NCI-H524 treated with DMSO at 0.1 percent for 48 hours (cell line): ENCODE measurements at places on chromosomes 2 and 18.

- DNase-seq: no peak
These were observed 11.8 kb downstream of the LPIN1 start for GRCh38 chr2:11758187-11758586.

DNA sequence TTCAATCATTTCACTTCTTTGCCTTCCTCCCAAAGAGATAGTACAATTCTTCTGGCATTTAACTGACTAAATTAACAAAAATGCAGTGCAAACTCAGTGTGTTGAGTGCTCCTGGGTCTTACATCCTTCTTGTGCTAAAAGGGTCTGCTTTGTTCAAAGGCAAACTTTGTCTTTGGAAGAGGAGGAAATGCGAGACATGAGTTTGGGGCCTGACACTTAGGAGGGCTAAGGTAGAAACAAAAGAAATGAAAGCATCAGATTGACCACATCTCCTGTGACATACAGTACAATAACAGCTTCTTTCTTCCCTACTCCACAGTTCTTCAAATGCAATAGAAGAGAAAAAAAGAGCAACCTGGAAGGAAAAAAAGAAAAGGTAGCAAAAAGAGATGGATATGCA lies 161.7 kb downstream of the CNTNAP5 start:
- no peak for DNase-seq

GRCh38 chr18:61891271-61891670 lies 1.5 kb downstream of the RNF152 start:
- no peak for DNase-seq

- no peak for DNase-seq
These were observed 43.7 kb upstream of the NYAP2 start for GRCh38 chr2:225355788-225356187.

- no peak for DNase-seq
These were observed 174.2 kb downstream of the WDR7 start for GRCh38 chr18:56825321-56825720.

DNA sequence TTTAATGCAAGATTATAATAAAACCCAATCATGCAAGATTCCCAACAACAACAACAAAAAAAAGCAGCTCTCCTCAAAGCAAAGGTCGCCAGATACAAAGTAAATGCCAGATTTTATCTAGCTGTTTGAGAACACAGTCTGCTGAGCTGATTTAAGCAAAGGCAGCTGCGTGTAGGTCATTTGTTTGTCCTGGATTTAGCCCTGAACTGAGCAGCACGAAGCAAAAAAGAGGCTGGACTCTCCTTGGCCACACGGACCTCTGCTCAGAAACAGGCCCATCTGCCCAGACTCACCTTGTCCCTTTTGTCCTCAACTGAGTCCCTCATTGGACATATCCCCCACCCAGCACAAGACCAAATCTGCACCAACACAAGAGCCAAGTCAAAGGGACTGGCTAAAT lies 91.5 kb downstream of the PID1 start:
- DNase-seq: no peak

DNA sequence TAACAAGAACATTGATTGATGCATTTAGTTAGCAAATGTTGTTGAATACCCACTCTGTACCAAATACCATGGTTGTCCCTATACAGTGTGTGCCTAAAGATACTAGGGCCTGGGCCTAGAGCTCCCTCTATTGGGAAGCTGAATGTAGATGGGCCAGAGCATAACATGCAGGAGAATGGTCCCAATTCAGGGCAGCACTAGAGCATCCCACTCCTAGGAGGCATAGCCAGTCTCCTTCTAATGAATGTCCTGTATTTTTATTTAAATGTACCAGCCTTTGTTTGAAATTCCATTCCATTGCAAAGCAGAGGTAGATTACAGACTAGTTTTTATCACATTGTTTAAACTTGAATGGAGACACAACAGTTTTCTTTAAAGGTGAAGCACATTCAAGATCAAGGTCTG lies 90.6 kb downstream of the FEZ2 start:
- DNase-seq: peak; percentile 4

- no peak for DNase-seq
These were observed 31.3 kb downstream of the PTPRM start for GRCh38 chr18:7598167-7599047.

DNA sequence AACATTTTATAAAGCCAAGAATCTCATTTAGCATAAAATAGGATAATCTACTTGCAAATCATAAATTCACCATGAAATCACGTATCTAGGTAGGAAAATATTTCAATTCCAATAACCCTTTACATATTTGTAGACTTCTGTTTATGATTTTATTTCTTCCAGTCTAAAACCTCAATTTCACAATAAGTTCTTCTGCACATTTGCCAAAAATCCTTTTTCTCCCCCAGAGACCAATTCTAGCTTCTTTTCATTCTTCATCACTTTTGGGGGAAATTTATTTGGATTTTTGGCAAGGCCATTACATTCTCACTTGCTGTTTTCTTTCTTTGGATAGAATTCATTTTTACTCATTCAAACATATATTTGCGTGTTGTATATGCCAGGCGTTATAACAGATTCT lies 86.8 kb downstream of the SPRED2 start:
- DNase-seq: no peak

GRCh38 chr2:191618046-191618780 lies 59.7 kb upstream of the NABP1 start:
- DNase-seq: no peak

DNA sequence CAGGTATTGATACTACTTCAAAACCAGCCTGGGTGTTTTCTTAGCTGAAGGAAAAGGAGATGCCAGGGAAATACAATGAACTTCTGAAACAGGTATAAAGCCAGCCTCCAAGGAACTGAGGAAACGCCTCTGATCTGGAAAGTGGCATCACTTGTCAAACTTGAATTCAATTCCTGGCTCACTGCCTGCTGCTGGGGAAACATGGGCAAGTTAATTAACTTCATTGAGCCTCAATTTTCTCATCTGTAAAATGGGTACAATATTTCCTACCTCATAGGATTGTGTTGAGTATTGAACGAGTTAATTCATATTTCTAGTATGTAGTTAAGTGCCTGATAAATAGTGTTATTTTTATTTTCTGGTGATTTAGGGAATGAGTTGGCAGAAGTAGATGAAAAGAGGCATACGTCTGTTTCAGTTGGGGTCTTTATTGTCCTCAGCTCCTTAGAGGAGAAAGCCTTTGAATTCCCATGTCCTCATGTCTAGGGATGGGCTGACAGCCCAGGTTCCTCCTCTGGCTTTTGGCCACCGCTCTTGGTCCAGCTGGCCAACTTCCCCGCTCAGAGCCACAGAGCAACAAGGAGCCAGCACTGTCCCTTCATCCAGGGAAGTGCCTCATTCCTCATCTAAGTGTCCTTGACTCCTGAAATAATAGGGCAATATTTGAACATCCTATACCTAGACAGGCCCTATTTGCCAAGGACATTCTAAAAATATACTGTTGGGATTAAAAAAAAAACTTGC lies 210.5 kb upstream of the GATA6 start:
- no peak for DNase-seq

DNA sequence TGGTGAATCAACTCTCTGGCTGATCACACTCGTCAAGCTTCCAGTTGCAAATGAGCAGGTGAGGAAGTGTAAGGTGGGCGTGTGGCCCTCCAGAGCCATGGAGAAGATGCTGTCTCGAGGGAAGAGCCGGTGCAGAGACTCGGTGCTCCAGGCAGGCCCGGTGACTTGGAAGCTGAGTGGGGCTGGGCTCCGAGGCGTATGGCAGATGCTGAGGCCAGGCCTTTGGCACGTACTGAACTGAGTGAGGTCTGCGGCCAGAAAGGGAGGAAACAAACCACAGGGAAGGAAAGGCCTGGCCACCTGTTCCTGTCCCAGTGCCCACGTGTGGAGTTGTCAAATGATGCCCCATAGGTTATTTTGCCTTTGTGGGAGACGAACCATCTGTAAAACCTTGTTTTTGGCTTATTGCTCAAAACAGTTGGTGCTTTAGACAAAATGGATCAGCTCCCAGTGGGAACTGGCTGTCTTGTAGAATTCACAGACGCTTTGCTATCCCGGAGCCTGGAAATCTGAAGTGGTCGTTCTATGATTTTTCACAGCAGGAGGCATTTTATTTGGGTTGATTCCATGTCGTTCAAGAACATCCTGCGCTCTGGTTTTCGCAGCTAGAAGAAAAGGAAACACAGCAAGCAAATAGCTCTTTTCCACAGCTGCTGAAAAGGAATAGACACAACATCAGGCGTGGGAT lies 117.5 kb upstream of the TMEM18 start:
- DNase-seq: no peak

GRCh38 chr2:184039493-184039892 lies 558.8 kb upstream of the ZNF804A start:
- no peak for DNase-seq

- no peak for DNase-seq
These were observed 258.4 kb downstream of the BCL11A start for GRCh38 chr2:60294901-60295635.

DNA sequence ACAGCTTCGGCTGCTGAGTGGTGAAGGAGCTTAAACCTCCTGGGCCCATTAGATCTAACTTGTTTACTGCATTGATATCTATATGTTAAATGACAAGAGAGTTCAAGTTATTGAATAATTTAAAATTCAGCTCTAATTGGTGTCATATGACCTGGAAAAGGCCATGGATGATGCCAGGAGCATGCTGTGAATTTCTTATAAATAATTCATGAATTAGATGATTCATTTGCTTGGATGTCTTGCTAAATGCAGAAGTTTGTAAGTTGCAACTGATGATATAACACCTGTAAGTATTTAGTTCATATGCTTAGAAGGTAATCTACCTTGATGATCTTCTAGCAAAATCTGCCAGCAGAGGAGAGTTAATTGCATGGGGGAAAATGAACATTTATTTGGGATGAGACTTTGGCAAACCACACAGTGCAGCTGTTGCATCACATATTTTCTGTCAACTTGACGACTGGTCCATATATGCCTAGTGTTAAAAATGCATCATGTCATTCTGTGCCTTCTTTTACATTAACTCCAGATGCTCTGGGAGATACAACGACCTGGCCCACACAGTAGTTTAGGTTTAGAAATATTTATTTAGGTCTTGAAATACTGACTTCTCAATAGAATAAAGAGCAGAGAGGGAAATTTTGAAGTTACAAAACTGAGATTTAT lies 226.3 kb downstream of the KIAA1328 start:
- no peak for DNase-seq

DNA sequence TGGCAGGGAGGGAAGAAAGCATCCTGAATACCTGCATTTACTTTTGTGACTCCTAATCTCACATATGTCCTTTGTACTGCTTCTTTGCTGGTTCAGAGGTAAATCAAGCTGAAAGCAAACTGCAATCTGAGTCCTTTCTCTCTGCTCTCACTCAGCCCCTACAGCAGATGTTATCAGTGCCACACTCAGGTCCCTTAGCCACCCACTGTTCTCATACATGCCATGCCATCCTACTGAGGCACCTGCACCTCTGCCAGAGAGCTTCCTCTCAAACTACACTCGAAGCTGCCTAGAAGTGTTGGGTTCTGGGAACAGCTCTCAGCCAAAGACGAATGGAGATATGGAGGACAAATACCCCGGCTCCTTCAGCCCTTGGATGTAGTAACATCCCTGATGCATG lies 244.5 kb downstream of the TXNL1 start:
- no peak for DNase-seq

DNA sequence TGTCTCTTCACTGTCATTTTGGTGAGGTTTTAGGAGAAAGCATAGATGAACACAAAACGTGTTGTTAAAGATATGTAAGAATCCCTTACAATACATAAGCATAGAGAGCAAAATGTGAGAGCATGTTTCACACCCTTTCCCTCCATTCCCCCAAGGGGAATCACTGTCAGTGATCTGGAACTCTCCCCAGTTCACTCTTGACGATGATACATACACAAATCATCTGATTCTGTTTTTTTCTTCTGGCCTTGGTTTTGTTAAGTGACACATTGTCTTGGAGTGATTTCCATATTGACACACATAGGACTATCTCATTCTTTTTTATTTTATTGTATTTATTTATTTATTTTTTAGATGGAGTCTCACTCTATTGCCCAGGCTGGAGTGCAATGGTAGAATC lies 53.7 kb upstream of the TANC1 start:
- no peak for DNase-seq

- DNase-seq: no peak
These were observed 349.3 kb upstream of the SLC39A10 start for GRCh38 chr2:195307751-195308150.

GRCh38 chr2:230650585-230651137 lies 62.0 kb upstream of the CAB39 start:
- no peak for DNase-seq

GRCh38 chr2:95039363-95039762 lies 13.9 kb downstream of the MAL start:
- no peak for DNase-seq

GRCh38 chr2:96801005-96801785 lies 14.9 kb upstream of the CNNM3 start:
- no peak for DNase-seq

DNA sequence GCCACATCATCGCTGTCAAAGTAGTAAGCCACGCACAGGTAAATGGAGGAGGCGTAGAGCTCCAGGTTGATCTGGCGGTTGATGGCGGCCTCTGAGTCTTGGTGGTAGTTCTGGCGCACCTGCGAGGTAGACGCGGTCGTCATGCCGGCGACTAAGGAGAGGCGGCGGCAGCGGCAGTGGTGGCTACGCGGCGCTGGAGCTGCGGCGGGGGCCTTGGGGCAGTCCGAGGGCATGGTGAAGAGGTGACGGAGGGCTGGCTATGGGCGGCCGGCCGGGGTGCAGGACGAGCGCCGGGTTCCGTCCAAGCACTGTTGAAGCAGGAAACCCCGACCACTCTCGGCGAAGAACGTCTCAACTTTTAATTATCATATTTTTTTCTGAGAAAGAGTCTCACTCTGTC lies 12.7 kb upstream of the ZNF513 start:
- no peak for DNase-seq

DNA sequence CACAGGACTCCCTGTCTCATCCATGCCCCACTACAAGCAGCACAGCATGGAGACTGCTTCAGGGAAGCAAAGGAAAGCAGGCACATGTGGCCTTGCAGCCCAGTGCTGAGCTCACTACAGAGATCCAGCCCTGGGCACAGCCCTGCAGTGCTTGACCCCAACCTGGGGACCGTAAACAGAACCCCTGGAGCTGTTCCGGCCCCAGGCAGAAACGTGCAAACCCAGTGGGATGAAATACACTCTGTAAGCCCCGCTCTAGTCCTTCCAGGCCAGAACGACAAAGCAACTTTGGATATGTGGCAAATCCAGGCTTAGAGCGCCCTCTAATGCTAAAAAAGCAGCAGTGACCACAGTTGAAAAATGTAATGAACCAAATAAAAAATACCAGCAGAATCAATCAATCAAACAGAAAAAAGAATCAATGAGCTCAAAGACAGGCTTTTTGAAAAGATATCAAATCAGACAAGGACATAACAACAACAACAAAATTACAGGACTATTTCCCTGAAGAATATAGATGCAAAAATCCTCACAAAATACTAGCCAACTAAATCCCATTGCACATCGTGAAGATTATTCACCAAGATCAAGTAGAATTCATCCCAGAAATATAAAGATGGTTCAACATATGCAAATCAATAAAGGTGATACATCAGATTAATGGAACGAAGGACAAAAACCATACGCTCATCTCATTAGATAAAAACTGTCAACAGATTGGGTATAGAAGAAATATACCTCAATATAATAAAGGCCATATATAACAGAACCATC lies 45.6 kb downstream of the ZNF519 start:
- DNase-seq: no peak
